ENCODE measurements at places on chromosomes 7 and 10.

DNA sequence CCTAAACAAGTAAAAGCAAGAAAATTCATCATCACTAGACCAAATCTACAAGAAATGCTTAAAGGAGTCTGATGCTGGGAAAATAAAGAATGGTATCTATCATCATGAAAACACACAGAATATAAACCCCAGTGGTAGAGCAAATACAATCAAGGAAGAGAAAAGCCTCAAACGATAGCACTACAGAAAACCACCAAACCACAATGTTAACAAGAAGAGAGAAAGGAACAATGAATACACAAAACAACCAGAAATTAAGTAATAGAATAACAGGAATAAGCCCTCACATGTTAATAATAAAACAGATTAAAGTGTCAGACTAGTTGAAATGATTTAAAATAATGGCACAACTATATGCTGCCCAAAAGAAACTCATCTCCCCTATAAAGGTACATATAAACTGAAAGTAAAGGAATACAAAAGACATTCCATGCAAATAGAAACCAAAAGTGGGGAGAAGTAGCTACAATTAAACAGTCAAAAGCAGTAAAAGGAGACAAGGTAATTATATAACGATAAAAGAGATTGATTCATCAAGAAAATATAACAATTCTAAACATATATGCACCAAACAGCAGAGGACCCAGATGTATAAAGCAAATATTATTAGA lies 77.3 kb downstream of the JMJD1C start:
- DNase-seq = no peak

GRCh38 chr10:103910442-103911012 lies 7.5 kb downstream of the STN1 start:
- no peak for DNase-seq

DNA sequence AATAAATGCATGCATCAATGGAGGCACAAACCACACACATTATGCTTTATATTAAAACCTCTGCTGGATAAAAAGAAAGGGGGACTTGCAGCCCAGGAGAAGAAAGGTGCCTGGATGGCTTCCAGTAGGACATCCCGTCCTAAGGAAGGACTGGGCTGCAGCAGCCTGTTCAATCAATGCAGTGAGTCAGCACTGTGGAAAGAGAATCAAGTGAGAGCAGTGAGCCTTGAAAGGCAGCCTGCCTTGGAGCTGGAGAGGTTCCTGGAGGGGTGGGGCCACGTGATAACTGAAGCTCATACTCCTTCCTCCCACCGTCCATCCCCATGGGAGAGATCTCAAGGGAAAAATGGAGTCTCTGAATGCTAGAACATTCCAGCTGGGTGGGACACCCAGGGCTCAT lies 501.2 kb downstream of the ADRA2A start:
- no peak for DNase-seq

DNA sequence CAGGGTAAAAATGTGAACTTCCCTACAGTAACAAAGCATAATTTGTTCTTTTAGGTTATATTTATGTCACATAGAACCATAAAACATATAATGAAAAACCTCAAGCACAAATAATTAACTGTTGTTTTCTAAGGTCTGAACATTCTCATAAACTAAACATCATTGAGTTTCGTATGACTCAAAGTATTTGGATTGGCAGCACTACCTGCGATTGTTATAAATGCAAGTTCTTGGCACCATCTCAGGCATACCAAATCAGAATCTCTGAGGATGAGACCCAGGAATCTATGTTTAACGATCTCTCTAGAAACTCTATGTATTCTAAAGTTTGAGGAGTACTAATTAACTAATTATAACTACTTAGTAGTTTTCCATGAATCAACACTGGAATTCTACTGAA lies 22.5 kb downstream of the ORC5 start:
- no peak for DNase-seq

GRCh38 chr10:83816942-83817341 lies 322.4 kb upstream of the GHITM start:
- DNase-seq = no peak

DNA sequence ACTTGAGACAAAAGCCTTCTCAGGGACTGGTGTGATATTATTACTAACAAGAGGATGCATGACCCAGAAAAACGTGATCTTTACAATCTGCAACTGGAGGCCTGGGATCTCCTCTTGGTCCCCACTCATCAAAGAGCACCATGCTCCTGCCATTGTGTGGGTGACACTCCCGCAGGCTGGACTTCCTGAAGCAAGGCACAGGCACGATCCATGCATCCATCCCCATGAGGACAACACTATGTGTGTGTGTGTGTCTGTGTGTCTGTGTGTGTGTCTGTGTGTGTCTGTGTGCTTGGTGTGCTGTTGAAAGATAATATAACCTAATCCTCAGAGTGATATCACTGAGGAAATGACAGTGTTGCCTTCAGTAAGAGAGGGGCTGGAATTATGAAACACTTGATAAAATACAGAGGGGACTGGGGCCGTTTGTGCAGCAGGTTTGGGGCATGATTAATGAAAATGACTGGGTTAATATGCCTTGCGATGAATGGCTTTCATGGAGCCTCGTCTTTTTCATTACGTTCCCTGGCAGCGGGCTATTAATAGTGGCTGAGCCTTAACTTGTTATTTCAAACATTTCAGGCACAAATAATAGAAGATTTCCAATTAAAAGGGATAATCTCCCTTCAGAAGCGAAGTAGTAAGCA lies 180.8 kb upstream of the TCERG1L start:
- DNase-seq = no peak
